Stimulated activated CD4-positive, alpha-beta T cell treated with anti-CD3 and anti-CD28 coated beads, Interleukin-1b, Interleukin-23, amount 100 ng/mL, for 48 hours (primary cell): ENCODE measurements at places on chromosomes 1 and 21.

GRCh38 chr21:45427331-45428271 lies 22.6 kb downstream of the COL18A1 start:
- no peak for DNase-seq

- DNase-seq, result no peak
Measured at GRCh38 chr1:230216896-230217295, 149.9 kb downstream of the GALNT2 start.

- DNase-seq, result no peak
Measured at GRCh38 chr1:13836631-13837030, 136.6 kb downstream of the PRDM2 start.

DNA sequence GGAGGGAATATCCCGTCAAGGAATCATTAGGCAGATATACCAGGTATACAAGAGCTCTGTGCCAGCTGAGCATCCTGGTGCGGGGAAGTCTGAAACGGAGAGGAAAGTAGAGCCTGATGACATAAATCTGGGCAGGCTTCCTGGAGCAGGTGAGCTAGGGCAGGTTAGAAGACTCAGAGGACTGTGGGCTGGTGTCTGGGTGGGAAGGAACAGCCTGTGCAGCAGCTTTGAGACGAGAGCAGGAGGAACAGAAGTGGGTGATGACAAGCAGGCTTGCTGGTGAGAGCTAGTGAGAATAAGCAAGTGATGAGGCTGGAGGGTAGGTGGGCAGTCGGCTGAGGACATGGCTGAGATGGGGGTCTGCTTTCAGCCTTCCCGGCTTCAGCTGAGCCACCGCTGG lies 6.7 kb downstream of the CELSR2 start:
- no peak for DNase-seq

DNA sequence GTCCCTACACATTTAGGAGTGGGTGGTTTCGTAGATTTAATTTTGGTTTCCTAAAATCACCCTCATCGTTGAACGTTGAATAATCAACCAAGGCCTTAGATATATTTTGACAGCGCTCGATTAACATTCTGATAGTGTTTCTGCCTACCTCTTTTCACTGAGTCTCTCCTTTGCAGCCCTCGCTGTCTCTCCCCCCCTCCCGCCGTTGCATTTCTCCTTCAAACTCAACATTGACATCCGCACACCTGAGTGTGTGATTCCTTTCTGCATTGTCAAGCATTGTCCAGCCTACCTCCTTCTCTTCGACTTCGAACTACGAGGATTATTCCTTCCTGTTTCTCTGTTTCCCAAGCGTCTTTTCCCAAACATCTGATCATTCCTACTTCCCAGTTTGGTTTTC lies 1.8 kb upstream of the ADAMTS1 start:
- DNase-seq, result no peak

- DNase-seq, result peak; percentile 53
Measured at GRCh38 chr1:7885513-7886404, 32.9 kb upstream of the UTS2 start.

DNA sequence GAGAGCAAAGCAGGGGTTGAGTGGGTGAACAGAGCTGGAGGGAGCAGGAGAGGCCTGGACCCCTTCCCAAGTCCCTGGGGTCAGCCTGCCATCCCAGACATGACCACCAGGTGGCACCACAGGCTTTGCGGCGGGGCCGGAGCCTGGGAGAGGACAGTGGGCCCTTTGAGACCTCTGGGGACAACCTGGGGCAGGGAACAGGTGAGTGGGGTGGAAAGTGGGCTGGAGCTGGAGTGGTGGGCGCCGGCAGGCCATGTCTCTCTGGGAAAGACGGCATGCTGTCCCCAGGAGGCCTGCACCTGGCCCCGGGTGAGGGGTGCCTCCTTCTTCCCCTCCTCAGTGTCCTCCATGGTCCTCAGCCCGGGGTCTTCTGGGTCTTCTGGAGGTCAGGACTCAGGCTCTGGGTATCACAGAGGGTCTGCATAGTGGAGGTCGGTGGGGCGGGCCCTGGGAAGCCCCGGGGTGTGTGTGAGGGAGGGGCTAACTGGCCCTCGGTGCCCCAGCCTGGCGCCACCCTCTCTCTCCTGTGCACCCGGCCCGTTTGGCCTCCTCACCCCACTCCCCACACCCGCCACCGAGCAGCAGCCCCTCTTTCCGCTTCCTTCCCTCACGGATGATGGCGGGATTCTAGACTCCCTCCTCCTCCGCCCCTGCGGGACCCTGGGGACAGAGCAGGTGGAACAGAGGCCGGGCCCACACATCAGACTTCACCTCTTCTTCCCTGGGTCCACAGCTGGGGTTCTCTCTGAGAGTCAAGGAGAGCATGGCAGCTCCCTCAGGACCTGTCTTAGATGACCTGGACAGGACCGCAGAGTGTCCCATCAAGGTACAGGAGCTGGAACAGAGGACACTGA lies 28.5 kb upstream of the PKP1 start:
- peak; percentile 64 for DNase-seq

DNA sequence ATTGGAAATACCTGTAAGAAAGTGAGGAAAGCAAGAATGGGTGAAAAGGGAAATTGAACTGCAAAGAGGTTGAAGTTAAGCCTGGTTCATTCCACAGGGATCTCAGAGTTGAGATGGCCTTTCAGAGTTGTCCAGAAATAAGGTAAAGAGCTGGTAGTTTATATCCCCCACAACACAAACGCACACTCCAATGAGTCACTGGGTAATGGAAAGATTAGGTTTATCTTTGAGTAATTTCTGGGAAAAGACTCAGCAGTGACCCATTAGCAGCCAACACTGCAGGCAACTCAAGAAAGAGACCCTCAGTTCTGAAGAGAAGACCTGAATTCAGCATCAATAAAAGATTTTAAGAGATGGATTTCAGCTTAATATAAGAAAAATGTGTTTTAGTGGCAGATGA lies 485.5 kb downstream of the PTPRC start:
- no peak for DNase-seq

- DNase-seq, result no peak
Measured at GRCh38 chr1:211647711-211648121, 27.7 kb downstream of the NEK2 start.

DNA sequence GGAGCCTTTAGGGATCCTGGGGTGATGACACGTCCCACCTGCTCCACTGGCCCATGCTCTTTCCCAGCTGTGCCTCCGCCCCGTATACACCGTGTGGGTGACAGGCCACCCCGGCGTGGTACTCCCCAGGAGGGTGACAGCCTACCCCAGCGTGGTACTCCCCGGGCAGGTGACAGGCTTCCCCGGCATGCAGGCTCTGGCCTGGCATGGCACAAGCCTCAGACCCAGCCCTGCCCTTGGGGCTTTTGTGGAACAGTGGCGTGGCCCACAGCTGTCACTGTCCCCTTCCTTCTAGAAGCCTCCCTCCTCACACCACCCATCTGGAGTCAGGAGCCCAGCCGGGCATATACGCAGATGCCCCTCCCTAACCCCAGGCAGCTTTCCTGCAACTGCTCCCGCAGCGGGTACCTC lies 4.7 kb upstream of the PFKL start:
- no peak for DNase-seq

GRCh38 chr1:26858891-26859640 lies 3.9 kb upstream of the SFN start:
- DNase-seq, result no peak

DNA sequence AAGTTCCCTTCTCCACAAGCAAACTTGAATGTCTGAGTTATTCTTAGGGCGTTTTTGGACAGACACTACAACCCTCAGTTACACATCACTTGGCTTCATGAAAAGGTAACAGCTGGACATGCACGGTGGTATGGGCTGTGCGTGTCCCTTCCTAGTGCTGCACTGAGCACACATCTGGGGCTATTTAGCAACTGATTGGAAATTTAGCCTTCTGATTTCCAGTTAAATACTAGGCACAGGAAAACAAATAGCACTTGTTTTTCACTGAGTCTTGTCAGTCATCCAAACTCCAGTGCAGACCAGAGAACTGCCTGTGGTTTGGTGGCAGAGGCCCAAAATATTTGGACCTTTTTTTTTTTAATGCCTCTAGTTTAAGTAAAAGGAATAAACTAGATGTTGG lies 134.7 kb downstream of the TGFBR3 start:
- DNase-seq, result no peak

DNA sequence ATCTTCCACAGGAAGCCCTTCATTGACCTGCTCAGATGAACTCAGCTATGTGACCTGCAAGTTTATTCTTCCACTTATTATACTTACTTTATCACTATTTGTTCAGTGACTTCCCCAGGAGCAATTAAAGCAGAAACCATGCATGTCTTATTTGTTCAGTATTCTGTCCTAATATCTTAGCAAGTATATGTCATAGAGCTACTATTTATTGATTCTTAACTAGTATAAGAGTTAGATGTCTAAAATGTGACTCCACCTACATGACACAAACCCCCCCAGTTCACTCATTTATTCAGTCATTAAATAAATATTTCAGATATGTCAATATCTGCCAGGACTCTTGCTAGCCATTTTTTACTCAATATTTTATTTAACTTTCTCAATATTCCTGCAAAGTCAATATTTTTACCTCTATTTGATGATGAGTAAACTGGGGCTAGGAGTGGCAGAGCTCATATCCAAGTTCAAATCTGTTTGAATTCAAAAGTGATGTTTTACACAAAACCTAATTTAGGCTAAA lies 469.0 kb upstream of the USP24 start:
- no peak for DNase-seq

DNA sequence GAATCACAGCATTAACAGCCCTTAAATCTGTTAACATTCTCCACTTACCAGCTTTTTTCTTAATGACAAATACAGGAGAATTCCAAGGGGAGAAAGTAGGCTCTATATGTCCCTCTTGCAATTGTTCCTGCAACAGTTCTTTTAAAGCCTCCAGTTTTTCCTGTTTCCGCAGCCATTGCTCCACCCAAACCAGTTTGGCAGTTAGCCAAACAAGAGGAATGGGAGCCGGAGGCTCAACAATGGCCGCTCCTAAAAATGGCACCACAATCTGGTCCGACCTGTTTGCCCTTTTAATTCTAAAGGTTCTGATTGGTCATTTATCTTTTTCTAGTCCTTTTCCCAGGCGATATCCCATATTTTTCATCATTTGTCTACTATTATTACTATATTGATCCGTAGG lies 14.0 kb upstream of the L1TD1 start:
- no peak for DNase-seq

DNA sequence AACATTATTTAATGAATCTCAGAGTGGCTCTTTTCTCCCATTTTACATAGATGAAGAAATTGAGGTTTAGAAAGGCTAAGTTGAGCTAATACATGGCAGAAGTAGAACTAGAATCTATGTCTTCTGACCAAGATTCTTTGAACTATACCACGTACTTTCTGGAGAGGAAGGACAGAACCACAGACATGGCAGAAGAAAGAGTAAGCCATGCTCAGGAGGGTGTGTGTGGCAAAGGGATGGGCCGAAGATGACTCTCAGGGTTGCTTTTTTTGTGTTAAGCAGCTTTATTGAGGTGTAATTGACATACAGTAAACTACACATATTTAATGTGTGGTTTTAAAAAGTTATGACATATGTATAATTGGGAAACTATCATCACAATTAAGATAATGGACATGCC lies 69.5 kb downstream of the PEX14 start:
- no peak for DNase-seq

- peak; percentile 28 for DNase-seq
Measured at GRCh38 chr1:155976062-155976912, 2.1 kb downstream of the ARHGEF2 start.

GRCh38 chr1:32780628-32781234 lies 36.4 kb downstream of the YARS1 start:
- no peak for DNase-seq

- no peak for DNase-seq
Measured at GRCh38 chr1:234709473-234710228, 99.7 kb upstream of the IRF2BP2 start.

GRCh38 chr1:93979040-93979717 lies 69.9 kb upstream of the GCLM start:
- no peak for DNase-seq
